Nasal cavity respiratory epithelium epithelial cell of viscerocranial mucosa (primary cell): ENCODE measurements at places on chromosomes 5 and 9. TPM values are rescaled to one million over a fixed set of nuclear protein-coding genes. Genes with fewer than 3 reads are reported as not detected.

The CAPSL gene
- total RNA-seq, result not detected in 2 replicates

The NINJ1 gene
- 25.6 and 61.1 TPM in 2 replicates for total RNA-seq

The PRR16 gene
- total RNA-seq, result 0.34 and 0.36 TPM in 2 replicates

The INSYN2B gene
- total RNA-seq, result 0.07 and 1.4 TPM in 2 replicates

The SHOC1 gene
- under 0.01 and 0.07 TPM in 2 replicates for total RNA-seq

The BSPRY gene
- 6.1 and 6.5 TPM in 2 replicates for total RNA-seq

The CSF1R gene
- under 0.01 and 0.50 TPM in 2 replicates for total RNA-seq

The SURF6 gene
- 9.2 and 23.6 TPM in 2 replicates for total RNA-seq
